ENCODE measurements at places on chromosomes 16 and 17. TPM values are rescaled to one million over a fixed set of nuclear protein-coding genes. Genes with fewer than 3 reads are reported as not detected.
A peak's percentile ranks its signal among the peaks of the same experiment; 100 is the strongest.

DNA sequence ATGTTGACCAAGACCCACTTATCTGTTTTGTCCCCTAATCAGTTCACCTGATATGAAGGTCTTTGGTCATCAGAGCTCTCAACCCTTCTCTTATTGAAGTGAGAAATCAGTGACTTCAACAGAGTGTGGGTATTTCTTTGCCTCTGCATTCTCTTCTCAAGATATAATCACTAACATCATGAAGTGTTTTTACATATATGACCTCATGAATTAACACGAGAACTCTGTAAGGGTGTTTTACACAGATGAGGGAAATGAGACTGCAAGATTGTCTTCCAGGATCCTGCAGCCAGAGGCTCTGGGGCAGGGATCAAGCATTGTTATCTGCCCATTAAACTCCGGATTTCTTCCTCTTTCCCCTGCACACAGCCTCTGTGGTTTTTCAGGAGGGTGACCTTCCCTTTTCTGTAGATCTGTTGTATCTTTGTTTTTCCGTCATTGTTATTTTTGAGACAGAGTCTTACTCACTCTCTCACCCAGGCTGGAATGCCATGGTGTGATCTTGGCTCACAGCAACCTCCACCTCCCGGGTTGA lies 22.7 kb downstream of the LCMT1 start:
- DNase-seq: no peak

GRCh38 chr17:77036136-77036840 lies 104.5 kb upstream of the SEC14L1 start:
- peak; percentile 64 for DNase-seq

TM4SF5 gene
- not detected for total RNA-seq

DNA sequence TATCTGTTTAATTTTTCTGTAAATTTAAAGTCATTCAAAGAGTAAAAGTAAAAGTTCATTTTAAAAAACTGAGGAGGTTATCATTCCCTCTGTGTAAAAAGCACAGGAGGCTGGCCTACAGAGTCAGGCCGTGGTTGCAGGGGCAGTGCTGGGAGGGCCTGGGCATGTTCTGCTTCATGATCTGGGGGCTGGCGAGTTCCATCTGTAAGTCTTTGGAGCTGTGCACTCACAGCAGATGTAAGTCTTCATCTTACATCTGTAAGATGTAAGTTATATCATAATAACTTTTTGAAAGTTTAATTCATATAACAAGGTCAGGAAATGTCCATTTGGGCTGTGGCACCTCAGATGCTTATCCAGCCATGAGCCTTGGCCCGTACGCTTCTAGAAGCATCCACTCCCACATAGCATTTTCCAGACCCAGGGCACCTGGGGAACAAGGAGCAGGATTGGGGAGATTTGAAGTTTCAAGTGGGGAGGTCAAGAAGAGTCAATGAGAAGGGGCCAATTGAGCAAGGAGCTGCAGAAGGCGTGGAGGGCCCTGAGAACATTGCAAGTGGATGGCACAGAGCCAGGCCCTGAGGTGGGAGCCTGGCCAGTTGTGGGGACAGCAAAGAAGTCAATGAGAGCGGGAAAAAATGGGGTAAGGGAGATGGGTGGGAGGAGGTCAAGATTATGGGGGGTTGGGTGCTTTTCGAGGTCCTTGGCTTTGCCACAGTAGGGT lies 54.1 kb downstream of the TNFRSF13B start:
- no peak for DNase-seq

GRCh38 chr16:1010251-1010650 lies 28.7 kb downstream of the SOX8 start:
- DNase-seq: no peak

DNA sequence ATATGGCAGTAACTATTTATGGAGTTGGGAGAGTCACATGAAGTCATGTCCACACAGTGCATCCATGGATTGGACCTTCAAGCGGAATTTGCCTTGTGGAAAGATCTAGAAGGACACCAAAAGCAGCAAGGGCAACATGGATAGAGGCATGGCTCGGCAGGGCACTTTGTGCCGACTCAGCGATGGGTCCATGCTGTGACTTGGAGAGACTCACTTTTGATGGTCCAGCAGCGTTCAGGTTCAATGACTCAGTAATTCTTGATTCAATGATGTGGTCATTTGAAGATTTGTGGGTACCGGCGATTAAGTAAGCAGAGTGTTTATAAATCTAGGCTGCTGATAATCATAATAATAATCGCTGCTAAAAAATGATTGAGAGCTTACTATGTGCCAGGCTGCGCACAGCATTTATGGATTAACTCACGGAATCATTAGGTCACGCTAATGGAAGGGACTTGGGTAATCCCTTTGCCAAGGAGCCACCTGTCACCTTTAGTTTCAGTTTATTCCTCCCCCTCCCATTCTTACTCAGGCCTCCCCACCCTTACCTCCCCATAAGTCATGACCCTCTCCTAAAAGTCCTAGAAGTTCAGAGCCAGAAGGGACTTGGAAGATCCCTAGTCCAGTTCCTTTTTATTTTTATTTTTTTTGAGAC lies 127.5 kb upstream of the CRHR1 start:
- DNase-seq: no peak

DNA sequence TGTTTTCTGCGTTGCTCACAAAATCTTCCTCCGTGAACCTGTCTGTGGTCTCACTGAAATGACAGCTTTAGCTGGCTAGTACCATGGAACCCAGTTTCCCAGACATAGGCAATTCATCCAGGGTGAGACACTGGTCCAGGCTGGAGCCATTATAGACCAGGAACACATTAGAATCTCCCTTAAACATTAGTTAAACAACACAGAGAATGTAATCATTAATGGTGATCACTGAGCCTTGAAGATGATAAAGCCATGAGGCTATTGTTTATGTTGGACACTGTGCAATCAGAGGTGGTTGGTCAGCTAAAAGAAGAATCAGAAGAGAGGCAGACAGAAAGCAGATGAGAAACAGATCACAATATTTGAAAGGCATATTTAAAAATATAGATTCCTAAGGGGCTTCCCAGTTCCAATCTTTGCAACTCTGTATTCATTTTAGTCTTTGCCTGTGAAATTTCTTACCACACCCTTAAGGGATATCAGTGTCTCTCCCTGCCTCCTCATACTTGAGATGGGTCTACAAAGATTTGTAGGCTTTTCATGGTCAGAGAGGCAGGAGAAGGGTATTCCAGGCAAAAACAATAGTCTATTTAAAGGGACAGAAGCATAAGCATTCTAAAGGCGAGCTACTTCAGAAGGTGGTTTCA lies 317.9 kb downstream of the MAP2K6 start:
- DNase-seq: no peak

ZDHHC1 gene
- total RNA-seq: 12.2 TPM

GRCh38 chr16:24734382-24734781 lies 4.9 kb downstream of the TNRC6A start:
- no peak for DNase-seq

SP2 gene
- 16.8 TPM for total RNA-seq

DNA sequence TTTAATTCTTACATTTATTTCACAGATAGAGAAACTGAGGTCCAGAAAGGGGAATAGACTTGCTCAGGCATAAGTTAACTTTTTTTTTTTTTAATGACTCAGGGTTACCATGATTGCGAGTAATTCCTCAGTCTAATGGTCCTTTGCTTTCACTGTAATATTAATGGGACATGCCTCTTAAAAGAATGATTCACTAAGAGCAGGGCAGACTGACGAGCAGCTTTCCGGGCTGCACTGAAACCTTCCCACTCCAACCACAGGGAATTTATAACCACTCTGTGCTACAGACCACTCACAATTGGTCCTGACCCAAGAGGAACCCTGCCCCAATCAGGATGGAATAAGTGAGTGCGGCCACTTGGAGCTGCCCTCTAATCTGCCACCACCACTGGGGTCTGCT lies 5.7 kb downstream of the HOXB2 start:
- DNase-seq: no peak

DNA sequence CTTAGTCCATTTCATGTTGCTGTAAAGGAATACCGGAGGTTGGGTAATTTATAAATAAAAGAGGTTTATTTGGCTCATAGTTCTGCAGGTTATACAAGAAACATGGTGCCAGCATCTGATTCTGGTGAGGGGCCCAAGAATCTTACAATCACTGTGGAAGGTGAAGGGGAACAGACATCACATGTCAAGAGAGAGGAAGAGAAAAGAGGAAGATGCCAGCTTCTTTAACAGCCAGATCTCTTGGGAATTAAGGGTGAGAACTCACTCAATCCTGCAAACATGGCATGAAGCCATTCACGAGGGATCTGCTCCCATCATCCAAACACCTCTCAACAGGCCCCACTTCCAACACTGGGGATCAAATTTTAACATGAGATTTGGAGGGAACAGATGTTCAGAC lies 49.5 kb downstream of the BMERB1 start:
- no peak for DNase-seq

- no peak for DNase-seq
These were observed 159.8 kb downstream of the COPRS start for GRCh38 chr17:31699281-31699680.

- no peak for DNase-seq
These were observed 52.8 kb downstream of the CLEC19A start for GRCh38 chr16:19338335-19338734.

DNA sequence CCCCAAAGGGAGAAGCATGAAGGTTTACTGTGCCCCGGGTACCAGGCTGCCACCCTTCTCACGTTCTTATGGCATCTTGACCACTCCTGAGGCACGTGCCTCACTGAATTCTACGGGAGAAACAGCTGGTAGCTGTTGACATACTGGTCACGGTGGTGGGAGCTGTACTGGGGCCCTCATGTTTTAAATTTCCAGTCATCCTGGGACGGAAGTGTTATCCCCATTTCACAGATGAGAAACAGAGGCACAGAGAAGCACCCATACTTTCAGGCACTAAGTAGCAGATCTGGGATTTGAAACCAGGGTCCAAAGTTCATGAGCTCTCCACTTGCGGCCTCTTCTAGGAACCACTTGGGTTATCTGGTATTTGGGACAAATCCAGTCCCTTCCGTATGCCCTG lies 26.3 kb upstream of the DOC2B start:
- DNase-seq: no peak

DNA sequence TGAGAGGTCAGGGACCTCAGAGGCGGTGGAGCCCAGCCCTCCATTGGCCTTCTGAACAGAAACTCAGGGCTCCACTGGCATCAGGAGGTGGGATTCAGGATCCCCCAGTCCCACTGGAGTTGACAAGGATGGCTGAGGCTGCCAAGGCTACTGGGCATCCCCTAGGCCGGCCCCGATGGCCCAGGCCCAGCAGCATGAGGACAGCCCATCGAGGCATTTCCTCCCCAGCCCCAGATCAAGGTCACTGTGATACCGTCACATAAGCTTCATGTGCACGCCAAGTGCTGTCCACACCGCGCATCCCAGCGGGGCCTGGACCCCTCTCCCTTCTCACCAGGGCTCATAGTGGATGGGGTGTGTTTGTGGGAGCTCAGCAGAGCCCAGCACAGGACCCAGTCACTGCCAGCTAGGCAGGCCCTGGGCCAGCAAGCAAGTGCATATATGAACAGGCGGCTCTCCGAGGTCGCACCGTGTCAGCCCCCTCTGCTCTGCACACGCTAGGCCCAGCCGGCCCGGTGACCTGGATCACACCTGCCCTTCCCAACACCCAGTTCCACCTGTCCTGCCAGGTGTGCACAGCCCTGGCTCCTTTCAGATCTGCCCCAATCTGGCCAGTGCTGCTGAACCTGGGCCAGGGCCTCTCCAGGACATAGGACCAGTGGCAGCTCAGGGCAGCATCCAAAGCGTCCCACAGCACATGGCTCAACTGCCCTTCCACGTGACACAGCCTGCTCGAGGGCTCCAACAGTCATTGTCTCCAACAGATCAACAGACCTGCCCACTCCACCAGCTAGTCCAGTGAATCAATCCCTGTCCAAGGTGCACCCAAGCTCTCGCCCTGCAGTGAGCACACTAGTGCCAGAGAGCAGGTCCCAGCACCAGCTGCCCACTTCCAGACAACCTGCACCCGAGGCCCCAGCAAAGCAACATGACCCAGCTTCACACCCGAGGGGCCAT lies 32.8 kb upstream of the RASD1 start:
- no peak for DNase-seq

DNA sequence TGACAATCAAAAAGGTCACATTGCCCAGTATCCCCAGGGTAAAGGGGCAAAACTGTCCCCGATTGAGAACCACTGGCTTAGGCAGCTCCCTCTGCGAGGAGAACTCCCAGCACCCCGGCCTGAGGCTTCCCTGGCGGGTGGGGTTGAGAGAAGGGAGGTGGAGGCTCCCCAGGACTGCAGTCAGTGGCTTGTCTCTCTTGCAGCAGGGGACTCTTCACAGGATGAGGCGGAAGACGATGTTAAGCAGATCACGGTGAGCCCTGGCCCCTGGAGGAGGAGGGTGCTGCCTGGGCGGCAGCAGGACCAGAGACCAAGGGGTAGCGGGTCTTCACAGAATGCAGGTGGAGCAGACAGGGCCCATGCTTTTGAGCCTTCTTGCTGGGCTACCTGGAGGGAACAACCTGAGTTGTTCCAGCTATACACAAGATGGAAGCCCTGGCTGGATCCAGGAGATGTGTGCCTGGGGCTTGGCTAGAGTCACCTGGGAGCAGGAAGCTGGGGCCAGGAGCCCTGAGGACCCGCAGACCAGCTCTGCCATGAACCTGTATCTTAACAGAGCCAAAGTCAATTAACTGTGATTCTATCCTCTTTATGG lies 16.8 kb downstream of the POLR3E start:
- DNase-seq: no peak

PITPNM3 gene
- 5.7 TPM for total RNA-seq

- DNase-seq: no peak
These were observed 14.4 kb downstream of the MYBBP1A start for GRCh38 chr17:4540687-4541327.
